Left ventricle myocardium inferior (tissue), 1 donor: ENCODE measurements at places on chromosomes 5 and 9. TPM values are rescaled to one million over a fixed set of nuclear protein-coding genes. Genes with fewer than 3 reads are reported as not detected.

The NRG2 gene
- total RNA-seq: 3.1 TPM

The FANCC gene
- 4.1 TPM for total RNA-seq

GRCh38 chr9:27496135-27496504 lies 28.0 kb upstream of the IFNK start:
- DNase-seq: no peak
- no peak overlapping the region for H3K4me3 ChIP-seq
- H3K36me3 ChIP-seq: no peaks in the 10 kb centered on the region

- H3K27me3 ChIP-seq: no peaks in the 10 kb centered on the region
- H3K4me1 ChIP-seq: peaks cover 17% of the 10 kb centered on the region
- H3K27ac ChIP-seq: no peak overlapping the region
- H3K4me3 ChIP-seq: no peak overlapping the region
- H3K36me3 ChIP-seq: no peaks in the 10 kb centered on the region
- DNase-seq: no peak
Measured at GRCh38 chr5:71903808-71904207, 184.7 kb downstream of the CARTPT start.

DNA sequence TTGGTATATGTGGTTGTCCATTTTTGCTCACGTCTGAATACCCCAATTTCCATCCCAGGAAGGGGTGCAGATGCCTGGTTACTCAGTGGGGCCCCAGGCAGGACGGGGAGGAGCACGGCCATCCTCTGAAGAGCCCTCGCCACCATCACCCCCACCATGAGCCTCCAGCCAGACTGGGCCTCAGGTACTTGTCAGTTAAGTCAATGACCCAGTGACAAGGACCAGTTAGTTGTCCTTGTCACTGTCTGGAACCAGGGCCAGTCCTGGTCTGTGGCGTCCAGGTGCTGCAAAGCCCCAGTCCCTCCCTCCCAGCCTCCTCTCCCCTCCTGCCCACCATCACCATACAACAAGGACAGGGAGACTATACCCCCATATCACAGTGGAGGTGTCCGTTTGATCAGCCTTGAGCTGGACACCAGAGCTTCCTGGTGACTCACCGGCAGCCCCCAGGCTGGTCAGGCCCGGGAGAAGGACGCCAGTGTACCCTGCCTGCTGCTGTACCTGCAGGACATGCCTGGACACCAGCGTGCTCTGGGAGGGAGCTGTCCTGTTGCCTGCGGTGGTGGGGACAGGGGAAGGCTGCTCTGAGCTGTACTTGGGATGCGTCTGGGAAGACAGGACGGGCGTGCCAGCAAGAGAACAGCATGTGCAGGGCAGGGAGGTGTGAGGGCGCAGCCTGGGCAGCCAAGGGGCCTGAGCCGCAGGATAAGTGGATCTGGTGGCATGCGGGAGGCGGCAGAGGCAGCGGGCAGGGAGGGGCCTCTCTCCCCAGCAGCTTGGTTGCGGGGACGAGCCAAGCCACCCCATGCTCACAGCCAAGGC lies 32.6 kb upstream of the TTLL11 start:
- peaks cover 20% of the 10 kb centered on the region for H3K27me3 ChIP-seq
- H3K4me3 ChIP-seq: peak overlapping the region; percentile 60
- H3K36me3 ChIP-seq: no peaks in the 10 kb centered on the region
- H3K4me1 ChIP-seq: peaks cover 46% of the 10 kb centered on the region
- no peak for DNase-seq

- H3K4me1 ChIP-seq: peaks cover 10% of the 10 kb centered on the region
- no peak overlapping the region for H3K4me3 ChIP-seq
- no peak overlapping the region for H3K27ac ChIP-seq
- H3K27me3 ChIP-seq: no peaks in the 10 kb centered on the region
- no peaks in the 10 kb centered on the region for H3K36me3 ChIP-seq
Measured at GRCh38 chr9:123893831-123894460, 36.0 kb downstream of the DENND1A start.
